ENCODE measurements at places on chromosomes 3 and 15. TPM values are rescaled to one million over a fixed set of nuclear protein-coding genes. Genes with fewer than 3 reads are reported as not detected.

The SGO1 gene
- 0.17 TPM for total RNA-seq

The KCNMB2 gene
- 2.7 TPM for total RNA-seq

The NANOGP8 gene
- total RNA-seq: not detected

The CNTN6 gene
- 0.07 TPM for total RNA-seq

The GPR15 gene
- not detected for total RNA-seq

The IL17RD gene
- 4.4 TPM for total RNA-seq

The SLC35G2 gene
- total RNA-seq: 2.3 TPM

The SKOR1 gene
- 0.07 TPM for total RNA-seq

The LEKR1 gene
- 0.62 TPM for total RNA-seq

The NR2E3 gene
- total RNA-seq: not detected

The ATP13A4 gene
- 0.64 TPM for total RNA-seq

The SLC28A1 gene
- total RNA-seq: 0.50 TPM

The CLDN18 gene
- not detected for total RNA-seq

The CSTA gene
- 1.5 TPM for total RNA-seq

DNA sequence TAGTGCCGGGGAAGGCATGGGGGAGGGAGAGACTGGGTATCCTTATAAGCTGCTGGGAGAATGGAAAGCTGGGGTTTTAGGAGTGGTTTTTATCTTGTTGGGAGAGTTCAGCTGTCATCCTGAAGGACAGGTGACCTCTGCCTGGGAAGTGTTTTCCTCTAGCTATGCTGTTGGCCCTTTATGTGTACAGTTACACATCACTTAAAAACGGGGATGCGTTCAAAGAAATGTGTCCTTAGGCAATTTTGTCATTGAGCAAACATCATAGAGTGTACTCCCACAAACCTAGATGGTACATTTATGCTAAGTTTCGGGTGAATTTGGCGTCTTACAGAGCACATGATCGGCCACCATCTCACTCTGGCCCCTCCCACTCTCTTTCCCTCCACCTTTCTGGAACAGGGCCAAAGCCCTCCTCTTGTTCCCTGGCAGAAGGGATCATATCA is 164.3 kb upstream of the NUDT16 start:
- no peak for DNase-seq

- DNase-seq: no peak
These were observed 843 bp upstream of the CD47 start for GRCh38 chr3:108091498-108092250.

GRCh38 chr15:27479296-27480140 is 508.5 kb downstream of the GABRG3 start:
- no peak for DNase-seq

DNA sequence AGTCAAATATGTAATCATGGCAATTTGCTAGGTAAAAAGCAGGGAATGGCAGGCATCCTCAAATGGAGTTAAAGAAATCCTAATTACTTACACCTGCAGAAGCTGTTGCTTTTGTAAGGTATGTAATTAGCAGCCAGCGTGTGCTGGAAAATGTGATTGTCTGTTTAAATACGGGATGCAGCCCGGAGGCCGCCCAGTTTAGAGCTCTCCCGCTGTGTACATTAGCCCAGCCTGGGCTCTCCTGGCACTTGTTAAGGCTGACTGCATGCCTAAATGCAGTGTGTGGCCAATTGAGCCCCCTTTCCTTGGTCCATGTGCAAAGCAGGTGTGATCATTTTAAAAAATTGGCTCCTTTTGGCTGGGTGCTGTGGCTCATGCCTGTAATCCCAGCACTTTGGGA is 9.0 kb downstream of the DPH3 start:
- no peak for DNase-seq

- no peak for DNase-seq
These were observed 30.8 kb downstream of the LIPC start for GRCh38 chr15:58462547-58462946.

GRCh38 chr15:39088156-39088555 is 492.7 kb upstream of the THBS1 start:
- no peak for DNase-seq

DNA sequence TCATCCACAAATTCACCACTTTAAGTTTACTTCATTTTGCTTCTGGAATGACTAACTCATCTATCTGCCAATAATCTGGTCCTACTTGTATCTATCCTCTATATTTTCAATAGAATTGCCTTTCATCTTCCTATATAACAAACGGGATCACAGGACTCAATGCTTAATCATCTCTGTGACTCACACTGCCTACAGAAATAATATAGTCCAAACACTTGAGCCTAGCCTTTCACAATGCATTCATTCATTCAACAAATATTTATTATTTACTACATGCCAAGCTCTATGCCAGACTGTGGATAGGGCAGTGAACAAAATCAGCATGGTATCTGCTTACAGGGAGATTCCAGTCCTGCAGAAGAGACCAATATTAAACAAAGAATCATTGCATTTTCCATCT is 16.6 kb upstream of the AGTR1 start:
- DNase-seq: no peak

- no peak for DNase-seq
These were observed 23.8 kb downstream of the EFCAB12 start for GRCh38 chr3:129404610-129405009.

DNA sequence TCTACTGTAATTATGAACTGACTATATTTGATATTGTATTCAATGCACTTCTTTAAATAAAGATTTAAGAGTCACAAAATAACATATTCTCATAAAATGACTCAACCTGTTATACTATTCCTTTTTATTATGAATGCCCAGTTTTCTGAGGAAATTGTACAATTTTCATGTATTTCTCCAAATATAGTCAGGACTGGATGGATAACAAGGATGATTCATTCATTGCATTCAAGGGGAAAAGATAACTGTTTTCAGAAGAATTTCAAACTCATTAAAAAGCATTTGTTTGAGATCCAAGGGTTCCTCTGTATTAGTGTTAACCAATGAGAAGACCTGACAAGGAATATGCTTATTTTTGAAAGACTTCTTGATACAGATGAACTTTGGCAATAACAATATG is 163.7 kb downstream of the MEIS2 start:
- DNase-seq: no peak

- DNase-seq: no peak
These were observed 232.5 kb upstream of the ST8SIA2 start for GRCh38 chr15:92161039-92161670.

DNA sequence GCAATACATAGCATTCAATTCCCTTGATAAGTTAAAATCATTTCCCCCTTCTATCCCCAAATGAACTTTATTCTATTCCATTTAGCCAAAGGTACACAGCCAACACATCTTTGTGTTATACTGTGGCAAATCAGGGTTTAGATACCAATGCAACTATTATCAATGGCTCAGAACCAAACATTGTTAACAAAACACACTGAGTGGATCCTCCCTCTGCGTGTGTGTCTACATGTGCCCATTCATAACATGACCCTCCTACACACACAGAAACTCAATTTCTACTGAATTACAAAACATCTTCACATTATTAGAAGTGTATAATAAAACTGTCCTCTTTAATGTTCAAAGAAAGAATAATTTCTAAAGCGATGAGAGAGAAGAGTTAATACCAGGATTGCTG is 1.3 kb downstream of the TTBK2 start:
- DNase-seq: no peak

DNA sequence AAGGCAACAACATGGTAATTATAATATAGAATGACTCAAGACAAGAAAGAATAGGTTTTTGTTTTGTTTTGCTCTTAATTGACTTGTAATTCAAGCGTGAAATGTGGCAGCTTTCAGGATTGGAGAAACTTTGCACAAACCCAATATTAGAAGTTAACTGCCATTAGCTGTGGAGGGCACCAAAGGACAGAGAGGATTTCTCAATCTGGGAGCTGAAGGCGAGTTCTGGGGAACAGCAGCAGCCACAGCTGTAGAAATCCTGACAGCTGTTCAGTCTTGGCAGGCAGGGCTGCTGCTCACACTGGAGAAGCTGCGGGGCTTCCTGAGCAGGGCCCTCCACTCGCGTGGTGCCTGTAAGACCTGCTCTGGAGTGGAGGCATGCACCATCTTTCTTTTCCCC is 182.2 kb upstream of the IL12A start:
- peak; percentile 75 for DNase-seq

DNA sequence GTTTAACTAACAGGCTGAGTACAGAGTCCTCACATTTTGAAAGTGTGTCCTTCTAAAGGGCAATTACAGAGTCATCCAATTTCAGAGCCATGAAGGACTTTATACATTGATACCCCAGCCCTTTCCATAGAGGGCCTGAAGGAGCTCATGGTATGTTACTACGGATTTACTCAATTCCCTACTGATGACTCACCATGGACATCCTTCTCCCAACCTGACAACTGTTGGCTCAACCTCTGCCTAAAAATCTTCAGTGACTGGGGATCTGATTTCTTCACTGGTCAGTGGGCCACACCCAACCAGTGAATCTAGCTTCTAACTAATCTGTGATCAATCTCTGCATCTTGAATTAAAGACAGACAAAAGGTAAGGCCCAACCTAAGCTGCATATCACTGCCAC is 963.4 kb upstream of the CFAP20DC start:
- no peak for DNase-seq

GRCh38 chr3:147422601-147423536 is 13.7 kb downstream of the ZIC1 start:
- DNase-seq: no peak

GRCh38 chr15:36798794-36799193 is 219.4 kb downstream of the CDIN1 start:
- no peak for DNase-seq

GRCh38 chr15:61050844-61051568 is 178.1 kb downstream of the RORA start:
- no peak for DNase-seq

All from left ventricle myocardium superior (tissue), 1 donor.